ENCODE measurements at places on chromosomes 3 and 15. TPM values are rescaled to one million over a fixed set of nuclear protein-coding genes. Genes with fewer than 3 reads are reported as not detected.

- no peak for DNase-seq
Measured at GRCh38 chr3:12427551-12427950, 56.7 kb upstream of the TSEN2 start.

FRMD4B gene
- total RNA-seq = 6.4 TPM

DNA sequence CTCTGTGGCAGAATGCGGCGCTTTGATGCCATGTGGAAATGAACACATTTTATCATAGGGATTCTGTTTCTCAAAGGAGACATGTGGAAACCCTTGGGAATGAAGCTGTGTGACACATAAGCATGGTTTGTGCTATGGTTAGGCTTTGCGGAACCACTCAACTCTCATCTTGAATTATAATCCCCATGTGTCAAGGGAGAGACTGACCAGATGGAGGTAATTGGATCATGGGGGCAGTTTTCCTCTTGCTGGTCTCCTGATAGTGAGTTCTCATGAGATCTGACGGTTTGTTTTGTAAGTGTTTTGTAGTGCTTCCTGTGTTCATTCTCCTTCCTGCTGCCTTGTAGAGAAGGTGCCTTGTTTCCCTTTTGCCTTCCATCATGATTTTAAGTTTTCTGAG is 1109.2 kb upstream of the ALCAM start:
- no peak for DNase-seq

- DNase-seq = no peak
Measured at GRCh38 chr3:10299679-10300078, 6.9 kb upstream of the GHRL start.

PLA2G4E gene
- total RNA-seq = not detected

CYP11A1 gene
- 3.3 TPM for total RNA-seq

GRCh38 chr3:194893121-194893987 is 207.7 kb downstream of the FAM43A start:
- DNase-seq = no peak

Measured in GM23338 (cell line).